ENCODE measurements at places on chromosomes 3 and 15.

DNA sequence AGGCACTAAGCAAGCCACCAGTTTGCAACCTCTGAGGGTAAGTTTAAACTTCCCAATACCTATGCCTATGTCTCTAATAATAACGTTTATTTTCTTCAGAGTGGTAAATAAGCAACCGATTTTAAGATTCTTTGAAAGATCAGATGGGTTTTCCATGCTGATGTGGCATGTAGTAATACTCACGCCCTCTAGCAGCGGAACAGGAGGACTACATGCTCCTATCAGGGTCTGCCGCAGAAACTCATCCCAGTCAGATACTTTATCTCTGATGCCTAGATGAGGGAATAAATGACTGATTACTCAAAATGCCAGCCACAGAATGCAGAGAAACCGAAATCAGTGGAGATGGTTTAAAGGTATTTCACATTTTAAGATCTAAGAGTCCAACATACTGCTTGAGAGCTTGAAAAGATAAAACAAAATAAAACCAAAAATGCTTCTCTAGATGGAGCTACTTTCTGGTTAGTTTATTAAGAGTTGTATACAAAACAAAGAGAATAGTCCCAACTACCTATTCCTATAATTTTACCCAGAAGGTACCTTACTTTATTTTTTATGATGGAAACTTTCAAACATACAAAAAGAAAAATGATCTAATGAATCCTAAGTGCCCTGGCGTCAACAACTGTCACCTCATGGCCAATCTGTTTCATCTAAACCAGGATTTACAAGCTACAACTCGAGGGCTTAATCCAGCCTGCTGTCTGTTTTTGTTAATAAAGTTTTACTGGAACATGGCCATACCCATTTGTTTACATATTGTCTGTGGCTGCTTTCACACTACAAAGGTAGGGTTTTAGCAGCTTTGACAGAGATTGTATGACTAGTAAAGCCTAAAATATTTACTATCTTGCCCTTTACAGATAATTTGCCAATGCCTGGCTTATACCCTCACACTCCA lies 37.5 kb upstream of the STIMATE start:
- DNase-seq: no peak

DNA sequence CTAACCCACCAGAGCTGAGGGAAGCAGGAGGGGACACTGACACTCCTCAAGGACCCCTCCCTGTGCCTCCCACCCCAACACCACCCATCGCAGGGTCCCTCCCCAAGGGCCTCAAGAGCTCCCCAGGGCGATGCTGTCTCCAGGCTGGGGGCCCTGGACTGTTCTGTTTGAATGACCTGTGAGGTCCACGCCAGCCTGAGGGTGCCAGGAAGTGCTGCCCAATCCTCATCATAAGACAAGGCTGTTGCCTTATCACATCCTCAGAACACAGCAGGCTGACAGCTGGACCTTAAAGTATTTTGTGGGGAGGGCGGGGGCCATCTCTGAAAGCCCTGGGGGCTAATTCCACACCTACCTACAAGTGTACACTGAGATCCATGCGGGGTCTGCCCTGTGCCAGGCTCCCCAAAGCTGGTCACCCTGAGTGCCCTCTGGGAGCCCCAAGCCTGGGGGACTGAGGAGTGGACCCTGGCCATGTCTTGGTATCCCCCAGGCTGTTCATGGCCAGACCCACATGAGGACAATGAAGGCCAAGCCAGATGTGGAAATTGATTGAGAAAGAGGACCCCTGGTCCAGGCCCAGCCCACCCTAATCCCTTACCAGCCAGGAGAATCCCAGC lies 23.8 kb upstream of the GOLGA6C start:
- no peak for DNase-seq

- DNase-seq: no peak
These were observed 17.5 kb upstream of the EIF2B5 start for GRCh38 chr3:184117636-184118035.

GRCh38 chr3:167852216-167852615 lies 116.7 kb downstream of the SERPINI1 start:
- no peak for DNase-seq

DNA sequence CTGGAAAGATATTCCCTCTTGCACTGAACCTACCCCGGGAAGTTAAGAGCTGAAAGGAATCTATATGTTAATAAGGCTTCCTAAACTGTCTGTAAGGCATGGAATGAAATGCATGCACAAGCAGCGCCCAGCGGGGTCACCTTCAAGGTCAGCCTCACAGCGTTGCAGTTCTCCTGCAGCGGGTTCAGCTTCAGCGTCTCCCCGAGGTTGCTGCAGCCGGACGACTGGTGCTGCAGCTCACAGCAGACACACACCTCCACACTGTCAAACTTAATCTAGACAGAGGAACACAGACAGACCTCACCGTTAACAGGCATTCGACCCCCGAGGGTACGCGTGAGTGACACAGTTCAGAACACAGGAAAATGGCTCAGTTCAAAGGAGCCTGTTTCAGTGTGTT lies 73.3 kb downstream of the NSMCE3 start:
- DNase-seq: no peak

- DNase-seq: no peak
These were observed 53.8 kb downstream of the GJD2 start for GRCh38 chr15:34700891-34701427.

GRCh38 chr3:11556851-11557644 lies 86.7 kb downstream of the VGLL4 start:
- DNase-seq: peak; percentile 92

GRCh38 chr3:182242489-182242942 lies 530.8 kb downstream of the SOX2 start:
- no peak for DNase-seq

DNA sequence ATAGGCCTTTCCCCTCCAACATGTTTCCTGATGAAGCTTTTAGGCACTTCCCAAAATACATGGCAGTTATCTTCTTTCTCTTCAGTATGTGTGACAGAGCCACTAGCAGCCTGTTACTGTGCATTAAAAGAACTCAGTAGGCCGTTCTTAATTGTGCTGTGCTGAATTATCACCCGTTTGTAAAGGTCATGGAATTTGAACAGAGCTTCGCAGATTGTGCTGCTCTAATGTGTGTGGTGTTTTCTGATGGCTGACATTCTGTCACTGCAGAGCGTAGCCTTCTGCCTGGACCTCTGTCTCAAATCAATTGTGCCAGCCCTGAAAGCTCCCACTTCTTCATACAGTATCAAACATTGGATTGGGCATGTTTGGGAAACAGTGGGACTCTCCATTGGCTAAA lies 111.3 kb downstream of the C3orf70 start:
- no peak for DNase-seq

GRCh38 chr15:47503876-47504275 lies 213.4 kb upstream of the SEMA6D start:
- no peak for DNase-seq

- DNase-seq: no peak
These were observed 169.0 kb downstream of the TBC1D5 start for GRCh38 chr3:17573396-17573795.

DNA sequence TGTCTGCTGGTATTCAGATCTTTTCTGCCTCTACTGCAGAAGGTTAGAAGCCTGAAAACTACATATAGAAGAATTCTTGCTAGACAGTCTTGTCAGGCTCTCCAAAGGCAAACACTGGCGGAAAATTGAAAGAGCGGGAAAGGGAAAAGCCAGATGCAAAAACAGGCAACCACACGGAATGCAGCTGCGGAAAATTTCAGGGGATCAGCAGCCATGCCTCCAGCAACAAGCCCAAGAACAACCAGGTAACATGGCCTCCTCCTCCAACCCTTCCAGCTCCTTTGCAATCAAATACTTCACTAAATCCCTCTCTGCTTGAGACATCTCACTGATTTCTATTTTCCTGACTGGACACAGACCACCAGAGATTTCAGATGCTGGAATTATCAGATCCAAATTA lies 9.6 kb downstream of the UBP1 start:
- no peak for DNase-seq

DNA sequence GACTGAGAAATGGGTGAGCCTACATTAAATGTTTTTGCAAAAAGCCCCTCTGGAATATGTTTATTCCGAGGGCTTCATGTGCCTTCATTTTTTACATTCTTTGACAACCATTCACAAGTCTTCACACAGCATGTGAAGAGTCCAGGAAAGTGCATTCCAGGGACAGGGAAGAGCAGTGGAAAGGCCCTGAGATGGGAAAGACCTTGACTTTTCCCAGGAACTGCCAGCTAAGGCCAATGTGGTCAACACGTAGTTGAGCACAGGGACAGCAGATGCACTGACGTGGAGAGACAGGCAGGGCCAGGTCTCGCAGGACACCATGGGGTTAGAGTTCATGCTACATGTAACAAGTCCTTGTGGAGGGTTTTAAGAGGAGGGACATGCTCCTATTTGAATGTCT lies 21.7 kb downstream of the SSR3 start:
- DNase-seq: peak; percentile 53

- no peak for DNase-seq
These were observed 18.8 kb downstream of the TIPARP start for GRCh38 chr3:156693166-156693565.

DNA sequence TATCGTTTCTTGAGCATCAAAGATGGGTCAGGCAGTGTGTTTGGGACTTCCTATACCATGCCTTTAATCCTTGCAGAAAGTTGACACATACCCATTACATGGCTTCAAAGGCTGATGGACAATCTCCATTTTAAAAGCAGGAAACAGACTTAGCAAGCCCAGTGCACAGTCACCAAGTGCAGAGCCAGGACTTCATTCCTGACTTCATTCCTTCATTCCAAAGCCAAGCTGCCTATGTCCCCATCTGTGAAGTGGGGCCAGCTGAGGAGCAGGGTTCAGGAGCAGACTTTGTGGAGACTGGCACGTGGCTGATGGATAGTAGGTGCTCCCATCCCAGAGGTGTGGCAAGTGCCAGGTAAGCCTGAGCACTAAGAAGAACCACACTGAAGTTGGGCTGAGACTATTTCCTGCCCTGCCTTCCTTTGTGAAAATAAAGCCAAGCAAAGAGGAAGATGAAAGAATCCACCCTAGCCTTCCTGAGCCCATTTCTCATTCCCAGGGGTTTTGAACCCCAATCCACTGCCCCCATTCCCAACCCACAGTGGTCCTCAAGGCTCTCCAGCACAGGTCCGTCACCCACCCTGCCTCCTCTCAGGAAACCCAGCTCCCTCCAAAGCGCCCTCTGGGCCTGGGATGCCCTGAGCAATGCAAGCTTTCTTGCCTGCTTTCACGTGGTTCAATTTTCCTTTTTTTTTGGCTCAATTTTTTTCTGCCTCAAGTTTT lies 1.8 kb downstream of the CX3CR1 start:
- no peak for DNase-seq

GRCh38 chr3:193693774-193694173 lies 100.8 kb downstream of the OPA1 start:
- no peak for DNase-seq

DNA sequence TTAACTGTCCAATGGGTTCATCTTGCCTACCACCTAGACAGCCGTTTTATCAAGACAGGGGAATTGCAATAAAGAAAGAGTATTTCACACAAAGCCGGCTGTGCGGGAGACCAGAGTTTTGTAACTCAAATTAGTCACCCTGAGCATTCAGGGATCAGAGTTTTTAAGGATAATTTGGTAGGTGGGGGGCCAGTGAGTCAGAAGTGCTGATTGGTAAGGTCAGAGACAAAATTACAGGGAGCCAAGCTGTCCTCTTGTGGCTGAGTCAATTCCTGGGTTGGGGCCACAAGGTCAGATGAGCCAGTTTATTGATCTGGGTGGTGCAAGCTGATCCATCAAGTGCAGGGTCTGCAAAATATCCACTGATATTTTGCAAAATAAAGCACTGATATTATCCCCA lies 29.9 kb upstream of the GPD1L start:
- DNase-seq: no peak

DNA sequence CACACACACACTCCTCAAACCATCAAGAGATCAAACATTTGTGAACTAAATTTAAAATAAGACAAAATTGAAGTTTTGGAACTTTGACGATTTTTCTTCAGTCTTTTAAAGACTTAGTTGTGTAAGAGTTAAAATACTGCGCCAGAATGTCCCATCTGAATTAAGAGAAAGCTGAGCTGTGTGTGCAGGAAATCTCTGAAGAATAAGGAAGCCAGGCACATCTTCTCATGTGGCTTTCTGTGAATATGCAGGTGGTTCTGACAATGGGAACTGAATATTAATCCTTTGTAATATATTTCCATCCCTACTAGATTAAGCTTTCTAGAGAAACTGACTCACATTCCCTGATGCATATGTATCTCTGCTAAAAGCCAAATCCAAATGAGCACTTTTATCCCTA lies 60.1 kb upstream of the ICE2 start:
- no peak for DNase-seq

DNA sequence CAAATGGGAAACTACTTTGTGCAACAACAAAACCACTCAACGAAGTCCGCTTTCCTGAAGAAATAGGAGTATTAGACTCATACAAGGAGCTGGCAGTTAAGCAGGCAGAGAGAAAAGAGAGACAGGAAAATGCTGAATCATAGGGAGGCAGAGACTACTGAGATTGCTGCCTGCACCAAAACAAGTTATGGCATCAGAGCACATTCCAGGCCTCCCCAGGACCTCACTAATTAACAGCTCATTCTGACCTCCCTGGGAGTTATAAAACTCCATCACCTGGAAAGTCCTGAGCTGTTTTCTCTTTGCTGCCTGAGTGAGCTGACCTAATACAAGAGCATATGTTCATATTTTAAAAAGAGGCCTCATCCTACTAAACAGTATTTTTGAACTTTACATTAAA lies 741.0 kb downstream of the MCTP2 start:
- no peak for DNase-seq

Measured in brain pericyte (primary cell).